GM23338 (cell line): ENCODE measurements at places on chromosomes 3 and 15. TPM values are rescaled to one million over a fixed set of nuclear protein-coding genes. Genes with fewer than 3 reads are reported as not detected.

DNA sequence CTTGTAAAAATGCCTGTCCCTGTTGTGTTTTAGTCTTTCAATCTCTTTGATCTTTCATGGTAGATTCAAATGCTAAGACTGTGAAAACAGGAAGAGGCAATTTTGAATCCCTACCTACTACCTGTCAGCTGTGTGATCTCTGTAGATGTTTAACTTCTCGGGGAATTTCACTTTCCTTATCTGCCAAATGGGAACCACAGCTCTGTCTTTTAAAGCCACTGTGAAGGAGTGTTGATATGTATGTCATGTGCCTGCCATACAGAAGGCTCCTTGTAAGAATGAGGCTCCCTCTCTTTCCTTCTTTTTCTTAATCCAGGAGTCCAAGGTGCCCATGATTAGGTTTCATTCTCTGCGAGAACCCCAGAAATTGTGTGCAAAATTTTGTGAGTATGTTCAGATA is 139.6 kb upstream of the ADAMTS9 start:
- no peak for DNase-seq

- no peak for DNase-seq
Measured at GRCh38 chr3:52707585-52707984, 1.7 kb downstream of the SPCS1 start.

GRCh38 chr3:129576514-129577352 is 29.7 kb downstream of the PLXND1 start:
- DNase-seq = no peak

DNA sequence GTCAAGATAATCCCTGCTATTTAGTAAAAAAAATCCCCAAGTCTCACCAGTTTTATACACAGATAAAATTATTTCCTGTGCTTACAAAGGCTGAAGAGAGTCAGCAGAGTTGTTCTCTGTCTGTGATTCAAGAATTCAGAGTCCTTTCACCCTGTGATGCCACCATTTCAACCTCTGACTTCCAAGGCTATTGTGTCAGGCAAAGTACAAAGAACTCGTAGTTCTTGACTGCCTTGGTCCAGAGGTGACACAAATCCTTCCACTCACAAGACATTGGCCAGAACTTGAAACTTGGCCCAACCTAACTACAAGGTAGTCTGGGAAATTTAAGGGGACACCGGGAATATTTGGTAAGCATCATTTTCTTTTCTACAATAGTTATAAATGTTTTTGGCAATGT is 34.9 kb upstream of the CMC1 start:
- peak; percentile 4 for DNase-seq

DNA sequence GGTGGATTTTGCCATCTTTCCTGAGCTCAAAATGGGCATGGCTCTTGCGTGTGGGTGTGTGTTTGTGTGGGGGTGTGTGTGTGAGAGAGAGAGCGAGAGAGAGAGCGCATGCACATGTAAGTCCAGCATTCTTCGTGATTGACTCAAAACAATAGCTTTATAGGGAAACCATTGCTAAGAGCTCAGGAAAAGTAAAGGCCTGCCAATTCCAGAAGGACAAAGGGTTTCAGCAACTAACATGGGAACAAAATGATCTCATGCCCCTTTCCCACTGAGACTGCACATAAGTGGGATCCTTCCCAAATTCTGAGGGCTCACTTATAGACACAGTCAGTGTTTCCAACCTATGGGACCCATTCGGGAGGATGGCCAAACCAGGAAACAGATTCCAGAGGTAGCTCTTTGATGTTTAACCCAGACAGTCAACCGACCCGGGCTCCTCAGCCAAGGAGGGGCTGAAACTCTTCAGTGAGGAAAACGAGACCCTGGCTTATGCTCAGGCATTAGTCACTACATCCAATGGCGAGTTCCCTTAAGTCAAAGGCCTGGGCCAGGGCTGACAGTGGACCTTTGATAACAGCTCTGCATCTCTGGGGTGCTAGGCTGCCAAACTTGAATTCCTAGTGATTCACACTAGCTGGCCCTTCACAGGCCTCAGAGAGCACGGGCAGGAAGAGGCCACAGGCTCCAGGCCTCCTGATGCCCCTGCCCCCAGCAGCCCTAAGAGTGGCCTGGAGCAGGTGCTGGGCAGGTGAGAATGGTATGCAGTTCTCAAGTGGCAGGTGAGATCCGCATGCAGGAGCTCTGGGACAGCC is 305.0 kb upstream of the C2CD4B start:
- DNase-seq = peak; percentile 51

DNA sequence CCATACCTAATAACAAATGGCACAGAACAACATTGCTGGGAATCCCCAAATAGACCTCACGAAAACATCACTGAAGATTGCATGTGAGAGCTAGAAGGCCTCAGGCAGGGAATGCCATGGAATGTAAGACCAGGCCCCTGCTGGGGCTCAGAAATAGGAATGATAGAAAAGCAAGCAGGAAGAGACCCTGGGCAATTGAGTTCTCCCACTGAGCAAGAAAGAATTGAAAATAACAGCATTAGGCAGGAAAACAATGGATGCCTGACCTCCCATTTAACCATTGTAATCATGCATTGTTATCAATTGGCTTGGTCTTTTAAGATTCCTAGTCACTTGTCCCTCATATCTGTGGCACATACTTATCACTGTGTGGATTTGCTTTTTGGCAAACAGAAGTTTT is 581.6 kb downstream of the FHIT start:
- DNase-seq = peak; percentile 91

GRCh38 chr3:195150181-195151118 is 120.5 kb downstream of the XXYLT1 start:
- DNase-seq = peak; percentile 85

DNA sequence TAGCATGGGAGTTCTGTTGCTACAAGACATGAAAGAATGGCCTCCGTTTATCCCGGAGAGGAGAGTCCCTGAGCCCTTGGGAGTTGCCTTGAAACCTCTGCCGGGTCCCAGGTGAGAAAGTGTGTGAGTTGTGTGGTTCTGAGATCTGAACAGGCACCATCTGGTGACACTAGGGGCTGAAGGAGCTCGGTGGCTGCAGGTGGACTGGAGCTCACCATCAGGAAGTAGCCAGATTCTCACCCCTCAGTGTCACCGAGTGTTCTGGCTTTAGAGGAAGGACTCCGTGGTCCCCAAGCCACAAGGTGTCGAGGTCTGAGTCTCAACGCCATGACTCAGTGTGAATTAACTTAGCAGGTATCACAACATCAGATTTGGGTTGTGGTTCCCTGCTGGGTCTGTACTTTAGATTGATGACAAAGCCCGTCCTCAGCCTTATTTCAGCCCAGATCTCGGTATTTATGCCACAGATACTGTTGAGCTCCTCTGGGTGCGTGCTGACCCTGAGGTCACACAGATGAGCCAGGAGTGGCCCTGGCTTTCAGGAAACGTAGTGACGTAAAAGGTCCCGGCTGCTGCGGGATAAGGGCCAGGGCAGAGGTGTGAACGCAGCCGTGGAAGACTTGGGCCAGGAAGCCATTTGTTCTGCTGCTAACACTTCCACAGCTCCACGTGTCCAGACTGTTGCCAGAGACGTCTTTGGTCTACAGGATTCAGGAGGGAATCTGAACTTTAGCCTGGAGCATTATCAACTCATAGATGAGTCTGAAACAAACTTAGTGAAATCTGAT is 54.4 kb downstream of the PGPEP1L start:
- no peak for DNase-seq

DNA sequence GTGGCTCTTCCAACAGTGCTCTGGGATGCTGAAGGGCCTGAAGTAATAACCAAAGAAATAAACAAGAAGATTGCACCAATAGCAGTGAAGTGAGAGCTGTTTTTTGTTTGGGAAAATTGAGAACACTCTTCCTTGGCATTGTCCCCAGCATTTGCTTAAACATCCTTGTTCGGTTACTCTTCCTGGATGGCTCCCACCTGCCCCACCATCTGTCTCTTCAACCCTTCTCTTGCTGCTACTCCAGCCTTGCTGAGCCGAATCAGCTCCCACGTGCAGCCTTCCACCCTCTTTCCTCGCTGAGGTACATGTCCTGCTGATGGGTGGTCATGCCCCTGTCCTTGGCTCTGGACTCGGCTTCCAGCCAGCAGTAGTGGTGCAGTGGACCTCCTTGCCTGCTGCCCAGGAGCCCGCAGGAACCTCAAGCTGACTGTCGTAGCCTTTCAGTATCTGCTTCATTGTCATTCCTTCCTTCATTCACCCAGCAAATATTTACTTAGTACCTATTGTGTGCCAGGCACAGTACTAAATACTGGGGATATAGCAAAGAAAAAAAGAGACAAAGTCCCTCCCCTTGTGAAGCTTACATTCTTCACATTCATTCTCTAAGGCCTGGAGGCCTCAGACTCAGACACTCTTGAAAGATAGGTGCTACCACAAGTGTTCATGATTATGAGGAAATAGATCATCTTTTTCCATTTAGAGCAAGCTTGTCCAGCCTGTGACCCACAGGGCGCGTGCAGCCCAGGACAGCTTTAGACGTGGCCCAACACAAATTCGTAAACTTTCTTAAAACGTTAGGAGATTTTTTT is 17.1 kb upstream of the VILL start:
- peak; percentile 47 for DNase-seq

- DNase-seq = no peak
Measured at GRCh38 chr3:63624941-63625560, 27.4 kb upstream of the SNTN start.

- DNase-seq = peak; percentile 38
Measured at GRCh38 chr15:49270541-49271421, 100.7 kb downstream of the GALK2 start.

DNA sequence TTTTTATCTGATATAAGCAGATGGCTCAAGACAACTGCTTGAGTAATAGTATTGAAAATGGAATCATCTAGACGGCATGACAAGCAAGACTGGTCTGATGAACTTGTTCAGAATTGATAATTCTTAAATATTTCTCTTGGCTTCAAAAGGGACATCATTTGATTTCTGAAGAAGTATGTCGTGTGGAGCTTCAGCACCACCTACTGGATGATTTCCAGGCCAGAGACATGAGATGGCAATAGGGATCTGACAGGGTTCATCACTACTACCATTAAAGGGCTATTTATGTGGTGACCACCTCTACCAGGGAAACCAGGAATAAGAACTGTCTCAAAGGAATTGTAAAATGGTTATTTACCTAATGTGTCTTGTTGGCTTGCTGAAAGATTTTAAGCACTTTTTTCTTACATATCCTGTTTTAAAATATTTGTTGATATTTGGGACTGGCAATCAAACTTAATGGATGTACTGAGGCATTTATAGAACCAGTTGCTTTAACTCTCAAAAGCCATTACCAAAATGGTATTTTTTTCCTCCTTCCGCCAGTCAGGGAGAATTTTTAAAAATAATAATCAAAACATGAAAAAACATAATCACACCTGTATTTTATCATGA is 99.5 kb upstream of the FAM98B start:
- DNase-seq = peak; percentile 72

- DNase-seq = no peak
Measured at GRCh38 chr3:78785004-78785403, 982.8 kb downstream of the ROBO1 start.

DNA sequence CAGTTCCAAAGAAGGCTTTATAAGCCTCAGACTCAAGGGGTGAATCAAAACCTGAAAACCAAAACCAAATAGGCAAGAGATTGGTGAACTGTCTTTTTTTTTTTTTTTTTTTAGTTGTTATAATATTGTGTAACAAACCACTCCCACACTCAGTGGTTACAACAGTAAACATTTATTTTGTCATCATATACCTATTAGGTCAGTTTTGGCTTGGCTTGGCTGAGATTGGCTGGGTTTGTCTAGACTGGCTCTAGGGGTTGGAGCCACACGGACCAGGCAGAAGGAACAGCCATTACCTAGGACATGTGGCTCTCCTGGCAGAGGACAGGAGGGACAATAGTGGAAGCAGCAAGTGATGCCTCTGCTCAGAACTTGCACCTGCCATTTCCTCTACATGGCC is 26.4 kb upstream of the RYR3 start:
- no peak for DNase-seq

DNA sequence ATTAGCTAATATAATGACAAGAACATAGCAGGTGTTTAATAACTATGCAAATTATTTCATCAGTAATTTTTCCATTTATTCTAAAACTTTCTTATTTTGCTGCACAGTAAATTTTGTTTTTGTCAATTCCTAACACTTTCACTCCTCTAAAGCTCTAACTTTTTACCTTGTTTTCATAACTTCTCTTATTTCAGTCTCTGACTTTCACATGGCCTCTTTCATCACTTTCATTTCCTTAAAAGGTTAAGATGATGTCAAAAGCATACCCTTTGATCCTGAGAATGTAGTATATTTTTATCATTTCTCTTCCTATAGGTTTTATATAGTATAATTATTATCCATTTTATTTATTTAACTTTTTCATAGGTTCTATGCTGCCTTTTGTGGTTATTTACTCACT is 1325.8 kb upstream of the ALCAM start:
- DNase-seq = no peak

DNA sequence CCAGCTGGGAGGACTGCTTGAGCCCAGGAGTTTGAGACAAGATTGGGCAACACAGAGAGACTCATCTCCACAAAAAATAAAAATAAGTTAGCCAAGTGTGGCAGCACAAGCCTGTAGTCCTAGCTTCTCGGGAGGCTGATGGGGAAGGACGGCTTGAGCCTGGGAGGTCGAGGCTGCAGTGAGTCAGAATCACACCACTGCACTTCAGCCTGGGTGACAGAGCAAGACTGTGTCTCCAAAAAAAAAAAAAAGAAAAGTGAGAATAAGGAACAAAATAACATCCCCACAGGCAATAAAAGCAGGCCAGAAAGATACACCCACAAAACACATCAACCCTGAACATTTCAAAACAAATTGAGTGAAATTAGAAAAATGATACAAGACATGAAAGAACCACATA is 48.7 kb upstream of the OCA2 start:
- DNase-seq = no peak

- no peak for DNase-seq
Measured at GRCh38 chr15:49827311-49827710, 206.5 kb downstream of the DTWD1 start.

GRCh38 chr15:91555312-91555711 is 298.2 kb upstream of the SLCO3A1 start:
- peak; percentile 44 for DNase-seq

SLC35G2 gene
- 3.3 and 8.8 TPM in 2 replicates for total RNA-seq

INSYN1 gene
- total RNA-seq = 4.5 and 14.2 TPM in 2 replicates

ATP10A gene
- 0.97 and 5.6 TPM in 2 replicates for total RNA-seq

LARP6 gene
- 19.7 and 22.4 TPM in 2 replicates for total RNA-seq

PLCB2 gene
- 8.5 and 13.8 TPM in 2 replicates for total RNA-seq

RBMS3 gene
- 3.2 and 5.5 TPM in 2 replicates for total RNA-seq
